Ammon's horn (tissue), 1 donor: ENCODE measurements at places on chromosomes 1 and 21.

DNA sequence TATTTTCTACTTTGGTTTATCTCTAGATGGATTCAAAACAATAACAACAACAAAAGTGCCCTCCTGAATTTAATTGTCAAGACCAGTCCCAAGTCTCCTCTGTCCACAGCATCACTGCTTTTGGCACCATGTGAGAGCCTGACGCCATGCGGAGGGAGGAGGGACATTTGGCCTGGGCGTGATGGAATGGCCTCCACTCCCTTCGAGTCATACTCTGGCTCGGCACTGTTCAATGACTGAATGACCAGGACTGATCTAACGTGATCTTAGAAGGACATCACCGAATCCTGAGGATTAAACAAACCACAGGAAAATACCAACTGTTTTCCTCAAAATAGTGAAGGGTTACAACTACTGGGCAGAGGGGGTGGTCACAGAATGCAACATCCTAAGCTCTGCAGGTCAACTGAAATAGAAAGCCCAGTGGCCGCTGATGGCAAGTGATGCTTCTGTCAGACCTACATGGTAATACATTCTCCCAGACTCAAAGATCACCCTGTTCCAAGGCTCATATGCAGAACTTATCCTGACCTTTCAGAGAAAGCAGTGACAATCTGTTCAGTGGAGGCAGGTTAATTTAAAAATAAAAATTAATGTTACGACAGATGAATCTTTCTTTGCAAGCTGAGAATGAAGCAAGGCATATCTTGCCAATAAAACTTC, 19.1 kb downstream of the SRSF4 start:
- peak; percentile 5 for DNase-seq

DNA sequence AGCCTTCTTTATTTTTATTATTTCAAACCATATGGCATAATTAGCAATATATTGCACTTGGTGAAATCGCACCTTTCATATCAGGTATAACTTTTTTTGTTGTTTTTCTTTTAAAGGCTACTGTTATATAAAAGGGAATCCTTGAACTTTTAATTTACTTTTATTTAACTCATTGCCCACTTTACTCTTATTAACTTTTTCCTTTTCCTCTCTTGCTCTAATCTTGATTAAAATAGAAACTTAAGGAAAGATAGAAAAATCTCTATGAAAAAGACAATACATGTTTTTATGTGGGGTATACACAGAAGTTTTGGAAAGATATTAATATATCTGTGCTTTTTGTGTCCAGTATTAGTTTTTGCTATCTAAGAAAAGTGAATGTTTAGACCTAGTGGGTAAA, 805.8 kb downstream of the USP25 start:
- no peak for DNase-seq

DNA sequence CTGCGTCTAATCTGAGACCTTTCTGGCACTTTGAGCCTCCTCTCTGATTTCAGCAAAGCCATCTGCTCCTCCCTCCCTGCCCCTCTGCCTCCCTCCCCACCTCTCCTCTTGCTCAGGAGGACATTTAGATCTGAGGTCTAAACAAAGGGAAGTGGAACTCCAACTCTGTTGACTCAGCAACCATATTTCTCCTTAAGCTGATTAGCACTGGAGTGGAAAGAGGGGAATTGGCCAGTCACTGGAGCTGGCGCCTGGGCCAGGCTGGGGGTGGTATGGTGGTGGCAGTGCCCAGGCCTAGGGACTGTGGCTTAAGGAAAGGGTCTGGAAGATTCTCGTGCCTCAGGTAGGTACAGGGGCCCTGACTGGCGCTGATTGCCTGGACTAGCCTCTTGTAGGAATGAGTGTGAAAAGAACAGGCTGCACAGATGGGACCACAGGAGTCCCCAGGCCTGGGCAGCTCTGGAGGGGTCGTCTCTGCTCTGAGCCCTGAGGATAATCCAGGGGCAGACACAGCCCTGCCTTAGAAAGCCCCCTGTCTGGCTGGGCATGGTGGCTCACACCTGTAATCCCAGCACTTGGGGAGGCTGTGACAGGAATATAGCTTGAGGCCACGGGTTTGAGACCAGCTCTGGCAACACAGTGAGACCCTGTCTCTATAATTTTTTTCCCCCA, 11.9 kb downstream of the SH2D2A start:
- DNase-seq: peak; percentile 70

DNA sequence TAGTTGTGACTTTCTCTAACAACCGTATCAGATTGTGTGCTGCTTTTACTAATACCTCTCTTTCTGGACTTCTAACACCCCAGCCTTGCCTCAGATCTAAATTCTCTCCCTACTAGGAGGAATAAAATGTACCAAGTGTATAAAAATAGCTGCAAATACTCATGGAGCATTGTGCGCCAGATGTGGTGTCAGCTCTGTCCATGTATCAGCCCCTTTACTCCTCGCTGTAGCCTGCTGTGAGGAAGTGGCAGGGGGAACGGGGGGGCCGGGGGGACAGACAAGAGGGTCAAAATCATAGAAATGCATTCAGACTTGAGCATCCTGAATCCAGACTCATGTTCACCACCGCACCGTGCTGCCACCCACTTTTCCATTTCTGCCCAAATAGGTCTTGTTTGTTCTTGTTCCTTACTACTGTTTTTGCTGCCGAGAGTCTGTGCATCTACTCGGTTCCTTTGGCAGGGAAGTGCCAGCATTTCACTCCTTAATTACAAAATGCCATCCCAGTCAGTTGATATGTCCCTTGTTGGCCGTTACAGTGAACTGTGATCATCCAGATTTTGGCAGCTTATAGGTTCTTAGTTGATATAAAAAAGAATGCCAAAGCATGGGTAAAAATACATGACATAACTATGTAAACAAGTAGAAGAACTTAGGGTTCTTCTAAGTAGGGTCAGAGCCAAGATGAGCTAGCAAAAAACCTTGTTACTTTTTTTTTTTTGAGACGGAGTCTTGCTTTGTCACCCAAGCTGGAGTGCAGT, 76.4 kb downstream of the UBE4B start:
- DNase-seq: peak; percentile 41

DNA sequence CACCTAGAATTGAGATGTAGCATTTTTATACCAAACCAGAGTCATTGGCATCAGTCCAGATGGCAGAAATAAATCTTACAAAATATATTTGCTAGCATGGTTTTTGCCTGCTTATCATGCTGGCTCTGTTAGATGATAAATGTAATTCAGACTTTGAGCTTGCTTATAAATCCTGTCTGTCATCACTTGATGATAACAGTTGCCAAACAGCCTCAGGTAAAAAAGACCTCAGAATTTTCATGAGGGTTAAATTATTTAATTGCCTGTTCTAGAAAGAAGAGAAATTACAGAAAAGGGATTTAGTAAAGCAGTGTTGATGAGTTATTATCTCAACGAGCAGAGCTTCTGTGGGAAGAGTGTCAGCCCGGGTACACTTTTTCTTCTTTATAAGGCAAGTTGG, 83.3 kb downstream of the FNBP1L start:
- no peak for DNase-seq

DNA sequence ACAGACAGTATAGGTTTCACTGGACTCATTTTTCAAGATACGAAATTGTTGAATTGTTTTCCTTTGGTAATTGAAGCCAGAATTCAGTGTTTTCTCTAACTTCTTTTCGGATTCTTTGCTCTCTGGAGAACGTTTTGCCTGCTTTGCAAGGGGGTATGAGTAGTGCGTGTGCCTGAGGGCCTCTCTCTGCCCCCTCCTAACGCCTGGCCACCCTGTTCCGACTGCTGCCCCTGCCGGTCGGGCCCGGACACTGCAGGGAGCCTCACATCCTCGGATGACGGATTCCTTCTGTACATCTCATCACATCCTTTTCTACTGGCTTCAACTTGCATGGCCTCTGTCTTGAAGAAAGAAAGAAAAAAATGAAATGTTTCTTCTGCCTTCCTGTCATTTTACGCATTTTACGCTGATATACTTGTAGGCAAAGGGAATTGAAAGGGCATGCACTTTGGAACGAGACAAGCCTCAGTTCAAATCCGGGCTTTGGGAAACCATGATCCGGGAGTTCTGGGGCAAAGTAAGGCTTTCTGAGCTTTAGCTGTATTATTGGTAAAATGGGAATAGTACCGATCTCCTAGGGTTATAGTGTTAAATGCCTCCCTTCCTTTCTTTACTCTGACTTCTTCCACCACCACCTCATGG, 65.1 kb downstream of the DISC1 start:
- peak; percentile 59 for DNase-seq

DNA sequence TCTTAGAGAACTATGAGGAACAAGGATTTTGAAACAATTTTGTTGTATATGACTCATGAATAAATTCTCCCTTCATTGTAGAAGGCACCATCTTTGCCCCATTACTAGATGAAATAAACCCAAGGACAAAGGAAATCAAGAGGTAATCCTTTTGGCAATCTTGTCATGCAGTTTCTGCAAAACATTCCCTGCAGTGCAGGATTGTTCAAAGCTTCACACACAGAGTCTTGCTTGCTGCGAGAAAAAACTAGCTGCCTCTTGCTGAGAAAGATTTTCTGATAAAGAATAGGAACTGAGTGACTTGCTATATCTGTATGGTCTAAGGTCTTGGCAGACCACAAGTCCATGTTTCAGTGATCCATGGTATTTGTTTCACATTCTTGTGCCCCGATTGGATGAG, 657.4 kb upstream of the ADGRL4 start:
- no peak for DNase-seq

GRCh38 chr1:3910049-3910731, 10.1 kb upstream of the C1orf174 start:
- DNase-seq: no peak
